Fibroblast of skin of left biceps (primary cell): ENCODE measurements at places on chromosomes 3 and 15.

GRCh38 chr15:65655457-65655856 lies 33.7 kb downstream of the SLC24A1 start:
- no peak for DNase-seq

DNA sequence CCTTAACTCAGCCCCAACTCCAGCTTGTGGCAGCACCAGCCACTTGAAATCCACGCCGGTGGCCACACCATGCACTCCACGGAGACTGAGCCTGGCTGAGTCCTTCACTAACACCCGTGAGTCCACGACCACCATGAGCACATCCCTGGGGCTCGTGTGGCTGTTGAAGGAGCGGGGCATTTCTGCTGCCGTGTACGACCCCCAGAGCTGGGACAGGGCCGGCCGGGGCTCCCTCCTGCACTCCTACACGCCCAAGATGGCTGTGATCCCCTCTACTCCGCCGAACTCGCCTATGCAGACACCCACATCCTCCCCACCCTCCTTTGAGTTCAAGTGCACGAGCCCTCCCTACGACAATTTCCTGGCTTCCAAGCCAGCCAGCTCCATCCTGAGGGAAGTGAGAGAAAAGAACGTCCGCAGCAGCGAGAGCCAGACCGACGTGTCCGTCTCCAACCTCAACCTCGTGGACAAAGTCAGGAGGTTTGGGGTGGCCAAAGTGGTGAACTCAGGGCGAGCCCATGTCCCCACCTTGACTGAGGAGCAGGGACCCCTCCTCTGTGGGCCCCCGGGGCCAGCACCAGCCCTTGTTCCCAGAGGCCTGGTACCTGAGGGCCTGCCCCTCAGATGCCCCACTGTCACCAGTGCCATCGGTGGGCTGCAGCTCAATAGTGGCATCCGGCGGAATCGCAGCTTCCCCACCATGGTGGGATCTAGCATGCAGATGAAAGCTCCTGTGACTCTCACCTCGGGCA lies 42.9 kb downstream of the CCK start:
- no peak for DNase-seq

DNA sequence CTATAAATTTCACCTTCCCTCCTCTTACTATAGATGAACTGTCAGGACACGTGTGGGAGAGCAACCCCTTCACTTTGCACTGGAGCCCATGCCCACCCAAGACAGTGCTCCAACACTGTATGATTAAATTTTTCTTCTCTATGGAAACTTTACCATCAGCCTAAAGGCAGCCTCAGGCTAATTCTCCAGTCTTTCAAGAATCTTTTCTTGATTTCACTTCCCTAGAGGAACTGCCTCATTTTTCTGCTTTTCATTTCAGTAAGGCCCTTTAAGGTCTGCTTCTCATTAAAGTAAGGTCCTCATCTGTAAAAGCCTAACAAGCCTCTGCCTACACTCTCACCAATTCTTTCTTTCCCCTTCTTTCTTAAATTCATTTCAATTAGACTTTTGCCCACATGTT lies 137.3 kb downstream of the KCNMB2 start:
- no peak for DNase-seq

- DNase-seq, result no peak
Measured at GRCh38 chr3:144294659-144295538, 323.3 kb downstream of the DIPK2A start.

GRCh38 chr3:63870615-63871005 lies 6.9 kb downstream of the ATXN7 start:
- DNase-seq, result no peak

DNA sequence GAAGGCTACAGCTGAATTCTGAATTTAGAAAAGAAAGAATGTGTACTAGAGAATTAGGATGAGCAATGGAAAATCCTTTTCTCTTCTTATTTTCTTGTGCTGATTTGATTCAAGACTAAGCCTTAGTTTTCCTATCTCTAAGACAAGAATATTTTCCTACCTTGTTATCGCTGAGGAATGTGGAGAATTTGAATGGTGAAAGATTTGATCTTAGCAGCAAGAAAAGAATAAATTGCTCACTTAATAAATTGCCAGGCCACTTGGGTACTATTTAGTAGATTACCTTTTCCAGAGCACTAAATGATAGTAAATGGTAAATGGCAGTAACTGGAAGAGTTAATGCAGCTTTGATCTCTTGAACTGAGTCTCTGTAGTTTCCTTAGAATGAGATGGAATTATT lies 145.7 kb upstream of the MEIS2 start:
- no peak for DNase-seq

DNA sequence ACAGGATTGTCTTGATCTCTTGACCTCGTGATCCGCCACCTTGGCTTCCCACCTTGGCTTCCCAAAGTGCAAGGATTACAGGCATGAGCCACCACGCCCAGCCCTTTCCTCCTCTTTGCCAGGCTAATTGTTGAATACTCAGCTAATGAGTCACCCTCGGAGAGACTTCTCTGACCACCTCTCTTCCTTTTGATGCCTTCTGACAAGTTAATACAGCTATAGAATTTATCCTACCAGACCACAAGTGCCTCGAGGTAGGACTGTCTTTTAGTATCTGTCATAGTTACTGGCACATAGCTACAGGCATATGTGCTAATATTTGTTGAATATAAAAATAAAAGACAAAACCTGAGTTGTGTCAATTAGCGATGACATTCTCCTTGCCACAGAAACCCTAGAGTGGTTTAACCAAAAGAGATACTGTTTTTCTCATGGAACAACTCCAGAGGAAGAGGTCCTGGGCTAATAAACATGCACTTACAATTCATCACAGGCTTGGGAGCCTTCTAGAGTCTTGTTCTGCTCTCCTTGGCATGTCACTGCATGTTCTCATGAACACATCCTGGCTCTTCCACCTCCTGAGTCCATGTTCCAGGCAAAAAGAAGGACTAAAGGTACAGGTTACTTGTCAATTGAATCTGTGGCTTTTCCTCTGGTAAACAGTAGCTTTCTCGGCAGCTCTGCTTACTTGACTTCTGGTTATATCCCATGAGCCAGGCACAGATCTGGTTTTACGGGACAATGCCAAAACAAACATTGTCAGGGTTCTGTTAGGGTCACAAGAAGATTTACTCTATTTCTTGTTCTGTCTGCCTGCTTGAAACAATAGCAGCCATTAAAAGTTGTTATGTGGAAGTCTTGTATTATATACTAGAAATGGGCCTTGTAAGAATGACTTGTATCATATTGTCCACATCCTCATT lies 332.3 kb downstream of the THSD4 start:
- DNase-seq, result no peak

DNA sequence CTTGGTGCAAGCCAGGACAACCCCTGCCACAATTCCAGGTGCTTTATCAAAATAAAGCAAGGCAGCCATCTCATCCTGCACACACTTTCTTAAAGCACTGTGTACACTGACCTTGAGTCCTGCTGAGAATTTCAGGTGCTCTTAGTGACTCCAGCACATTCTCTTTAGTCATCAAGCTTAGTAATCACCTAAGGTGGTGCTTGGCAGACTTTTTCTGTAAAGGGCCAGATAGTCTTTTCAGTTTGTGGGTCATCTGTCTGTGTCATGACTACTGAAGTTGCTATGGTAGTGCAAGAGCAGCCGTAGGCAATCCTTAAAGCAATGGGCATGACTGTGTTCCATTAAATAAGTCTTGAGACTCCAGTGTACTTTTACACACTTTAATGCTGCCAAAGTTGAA lies 36.4 kb downstream of the RIOX2 start:
- DNase-seq, result no peak

GRCh38 chr15:59301527-59301926 lies 71.1 kb downstream of the MYO1E start:
- DNase-seq, result no peak

GRCh38 chr3:40623567-40623966 lies 98.8 kb downstream of the ZNF621 start:
- DNase-seq, result no peak

DNA sequence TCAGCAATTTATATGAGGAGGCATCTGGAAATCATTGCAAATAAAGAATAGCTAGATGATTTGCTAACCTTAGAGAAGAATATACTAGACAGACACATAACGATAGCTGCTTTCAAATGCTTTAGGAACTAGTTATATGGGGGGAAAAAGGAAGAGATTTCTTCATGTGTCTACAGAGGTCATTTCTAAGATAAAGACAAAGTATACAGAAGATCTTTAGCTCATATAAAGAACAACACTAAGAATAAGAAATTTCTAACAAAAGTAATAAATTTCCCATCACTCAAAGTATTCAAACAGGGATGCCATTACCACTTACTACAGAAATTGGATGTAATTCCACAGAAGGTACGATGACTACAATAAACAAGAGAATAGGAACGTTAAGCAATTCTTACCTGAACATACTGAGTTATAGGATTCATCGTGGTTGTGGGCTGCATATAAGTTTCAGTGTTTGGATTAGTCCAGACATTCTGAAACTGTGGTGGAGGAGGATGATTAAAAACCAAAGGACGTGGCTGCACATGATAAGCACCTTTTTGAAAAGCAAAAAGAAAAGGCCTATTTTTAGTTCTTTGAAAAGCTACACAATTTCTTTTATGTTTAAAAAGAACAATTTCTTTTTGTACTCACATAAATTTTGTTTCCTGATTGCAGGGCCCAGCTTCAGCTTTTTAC lies 8.7 kb downstream of the DAZL start:
- no peak for DNase-seq

DNA sequence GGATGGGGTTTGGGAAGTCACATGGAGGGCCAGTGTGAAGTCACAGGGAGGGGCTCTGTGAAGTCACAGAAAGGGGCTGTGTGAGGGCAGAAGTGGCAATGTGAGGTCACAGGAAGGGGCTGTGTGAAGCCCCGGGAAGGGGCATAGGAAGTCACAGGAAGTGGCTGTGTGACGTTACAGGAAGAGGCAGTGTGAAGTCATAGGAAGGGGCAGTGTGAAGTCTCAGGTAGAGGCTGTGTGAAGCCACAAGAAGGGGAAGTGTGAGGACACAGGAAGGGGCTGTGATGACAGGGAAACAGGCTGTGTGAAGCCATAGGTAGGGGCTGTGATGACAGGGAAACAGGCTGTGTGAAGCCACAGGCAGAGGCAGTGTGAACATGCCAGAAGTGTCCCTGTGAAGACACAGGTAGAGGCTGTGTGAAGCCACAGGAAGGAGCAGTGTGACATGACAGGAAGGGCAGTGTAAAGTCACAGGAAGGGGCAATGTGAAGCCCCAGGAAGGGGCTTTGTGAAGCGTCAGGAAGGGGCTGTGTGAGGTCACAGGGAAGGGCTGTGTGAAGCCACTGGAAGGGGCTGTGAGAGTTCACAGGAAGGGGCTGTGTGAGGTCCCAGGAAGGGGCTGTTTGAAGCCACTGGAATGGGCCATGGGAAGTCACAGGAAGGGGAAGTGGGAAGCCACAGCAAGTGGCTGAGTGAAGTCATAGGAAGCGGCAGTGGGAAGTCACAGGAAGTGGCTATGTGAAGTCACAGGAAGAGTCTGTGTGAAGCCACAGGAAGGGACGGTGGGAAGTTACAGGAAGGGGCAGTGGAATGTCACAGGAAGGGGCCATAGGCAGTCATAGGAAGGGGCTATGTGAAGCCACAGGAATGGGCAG lies 37.1 kb downstream of the GASK1A start:
- no peak for DNase-seq

DNA sequence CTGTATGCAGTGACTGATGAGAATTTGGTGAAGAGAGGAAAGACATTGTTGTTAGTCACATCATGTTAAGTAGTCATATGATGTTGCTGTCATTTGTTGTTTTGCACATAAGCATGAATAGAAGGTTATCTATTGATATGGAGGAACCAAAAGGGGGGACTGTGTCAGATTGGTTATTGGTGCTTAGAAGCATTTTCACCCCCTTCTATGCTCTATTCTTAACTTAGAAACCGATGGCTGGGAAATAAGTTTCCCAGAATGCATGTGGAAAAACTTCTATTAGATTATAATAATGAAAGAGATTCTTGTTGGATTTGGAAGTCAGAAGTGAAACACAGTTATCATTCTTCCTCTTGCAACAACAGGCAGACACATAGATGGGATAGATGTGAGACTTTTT lies 33.2 kb upstream of the CADM2 start:
- no peak for DNase-seq

DNA sequence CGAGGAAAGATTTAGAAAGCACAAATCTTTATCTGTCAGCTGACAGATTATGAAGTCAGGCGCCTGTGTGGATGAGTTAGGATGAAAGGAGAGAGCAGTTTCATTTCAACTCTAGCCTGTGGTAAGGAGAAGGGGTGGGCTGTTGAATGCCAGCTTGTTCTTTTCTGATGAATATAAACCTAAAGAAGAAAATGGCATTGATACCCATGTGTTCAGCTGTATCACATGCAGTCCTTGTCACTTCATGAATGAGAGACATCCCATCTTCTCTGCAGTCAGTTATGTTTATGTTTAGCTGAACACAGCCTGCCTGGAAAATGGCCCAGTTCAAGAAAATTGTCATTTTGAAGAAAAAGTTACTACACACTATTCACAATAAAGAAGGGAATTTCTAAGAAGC lies 345.7 kb upstream of the RBMS3 start:
- no peak for DNase-seq

- DNase-seq, result no peak
Measured at GRCh38 chr3:78967061-78967460, 800.7 kb downstream of the ROBO1 start.

DNA sequence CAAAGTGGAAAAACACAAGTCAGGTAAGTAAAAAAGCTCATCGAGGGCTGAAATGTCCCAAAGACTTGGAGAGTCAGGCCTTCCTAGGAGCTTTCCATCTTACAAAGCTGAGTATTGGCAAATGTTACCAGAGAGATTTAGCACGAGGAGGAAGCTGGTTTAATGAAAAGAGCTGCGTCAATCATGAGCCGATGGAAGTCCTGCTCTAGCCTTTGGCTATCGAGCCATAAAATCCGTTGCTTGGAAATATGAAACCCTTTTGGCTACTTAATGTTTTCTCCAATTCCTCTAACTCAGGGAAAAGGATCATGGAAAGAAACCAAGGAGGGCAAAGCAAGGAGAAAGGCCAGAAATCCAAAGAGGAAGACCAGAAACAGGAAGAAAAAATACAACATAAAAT lies 1074.6 kb downstream of the FHIT start:
- no peak for DNase-seq

DNA sequence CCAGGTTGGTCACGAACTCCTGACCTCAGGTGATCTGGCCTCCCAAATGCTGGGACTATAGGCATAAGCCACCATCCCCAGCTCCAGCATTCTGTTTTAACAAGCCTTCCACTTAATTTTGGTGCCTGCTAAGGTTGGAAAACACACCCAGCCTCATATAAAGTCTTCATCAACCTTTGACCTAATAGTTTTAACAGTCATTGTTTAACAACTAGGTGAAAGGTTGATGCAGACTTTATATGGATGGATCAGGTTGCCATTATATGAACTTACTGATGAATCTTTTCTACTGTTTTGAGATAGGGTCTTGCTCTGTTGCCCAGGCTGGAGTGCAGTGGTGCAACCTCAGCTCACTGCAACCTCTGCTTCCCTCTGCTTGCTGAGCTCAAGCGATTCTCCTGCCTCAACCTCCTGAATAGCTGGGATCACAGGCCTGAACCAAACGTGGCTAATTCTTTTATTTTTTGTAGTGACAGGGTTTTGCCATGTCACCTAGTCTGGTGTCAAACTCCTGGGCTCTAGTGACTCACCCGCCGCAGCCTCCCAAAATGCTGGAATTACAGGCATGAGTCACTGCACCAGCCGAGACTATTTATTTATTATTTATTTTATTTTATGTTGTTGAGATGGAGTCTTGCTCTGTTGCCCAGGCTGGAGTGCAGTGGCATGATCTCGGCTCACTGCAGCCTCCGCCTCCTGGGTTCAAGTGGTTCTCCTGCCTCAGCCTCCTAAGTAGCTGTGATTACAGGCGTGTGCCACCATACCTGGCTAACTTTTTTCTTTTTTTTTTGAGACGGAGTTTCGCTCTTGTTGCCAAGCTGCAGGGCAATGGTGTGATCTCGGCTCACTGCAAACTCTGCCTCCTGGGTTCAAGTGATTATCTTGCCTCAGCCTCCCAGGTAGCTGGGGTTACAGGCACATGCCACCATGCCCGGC lies 3.1 kb upstream of the RPAP1 start:
- no peak for DNase-seq
